ENCODE measurements at places on chromosomes 1 and 21.

GRCh38 chr1:202186327-202186726 lies 7.3 kb upstream of the LGR6 start:
- DNase-seq: no peak

- DNase-seq: no peak
Observed at GRCh38 chr1:22275167-22275566, 132.3 kb upstream of the WNT4 start.

DNA sequence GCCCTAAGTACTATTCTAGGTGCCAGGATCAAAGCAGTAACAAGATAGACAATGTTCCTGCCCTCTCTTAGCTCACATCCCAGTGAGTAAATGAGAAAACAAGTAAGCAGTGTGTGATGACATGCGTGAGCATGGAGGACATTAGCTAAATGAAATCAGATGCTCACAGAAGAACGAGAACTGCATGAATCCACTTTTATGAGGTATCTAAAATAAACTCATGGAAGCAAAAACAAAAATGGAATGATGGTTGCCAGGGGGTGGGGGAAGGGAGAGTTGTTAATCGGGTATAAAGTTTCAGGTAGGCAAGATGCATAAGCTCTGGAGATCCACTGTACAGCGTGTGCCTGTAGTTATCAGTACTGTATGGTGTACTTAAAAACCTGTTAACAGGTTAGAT lies 195.1 kb downstream of the HHAT start:
- no peak for DNase-seq

DNA sequence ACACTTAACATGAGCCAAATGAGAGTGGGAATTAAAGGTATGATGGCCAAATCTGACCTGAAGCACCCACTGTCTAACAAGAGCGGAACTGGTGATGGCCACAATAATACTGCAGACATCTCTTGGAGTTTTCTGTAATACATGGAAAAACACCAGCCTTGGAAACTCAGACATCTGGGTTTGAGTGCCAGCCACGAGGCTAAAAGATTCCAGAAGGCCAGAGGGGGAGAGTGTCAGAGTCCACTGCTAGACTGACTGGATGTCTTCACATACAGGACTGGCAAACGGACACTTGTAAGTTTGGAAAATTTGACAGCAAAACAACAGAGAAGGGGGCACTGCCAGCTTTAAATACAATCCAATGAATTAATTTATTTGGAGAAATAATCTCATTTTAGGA lies 175.1 kb downstream of the ADSS2 start:
- DNase-seq: no peak

DNA sequence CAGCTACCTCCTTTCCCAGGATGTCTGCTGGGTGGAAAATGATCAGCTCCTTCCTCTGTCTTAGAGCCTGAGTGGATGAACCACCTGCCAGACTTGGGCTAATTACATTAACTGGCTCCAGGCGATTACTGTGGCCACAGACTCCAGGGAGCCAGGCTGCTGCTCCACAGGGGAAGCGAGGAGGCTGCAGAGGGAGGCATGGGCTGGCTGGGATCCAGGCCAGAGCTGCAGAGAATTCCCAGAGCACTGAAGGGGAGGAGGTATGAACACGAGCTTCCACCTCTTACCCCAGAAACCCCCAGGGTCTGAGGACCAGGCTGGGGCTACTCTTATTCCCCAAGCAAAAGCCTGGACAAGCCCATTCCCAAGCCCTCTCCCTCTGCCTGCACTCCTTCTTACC lies 136.0 kb upstream of the KLHDC7A start:
- no peak for DNase-seq

GRCh38 chr21:31352836-31353235 lies 8.8 kb upstream of the TIAM1 start:
- no peak for DNase-seq

GRCh38 chr1:79819140-79819539 lies 812.6 kb upstream of the ADGRL4 start:
- DNase-seq: no peak
